Activated CD4-positive, alpha-beta memory T cell treated with anti-CD3 and anti-CD28 coated beads for 36 hours (primary cell): ENCODE measurements at places on chromosomes 3 and 15. TPM values are rescaled to one million over a fixed set of nuclear protein-coding genes. Genes with fewer than 3 reads are reported as not detected.

Gene CISH
- total RNA-seq: 319 TPM

Gene AMOTL2
- 0.39 TPM for total RNA-seq

Gene CCR4
- total RNA-seq: 137 TPM

Gene KIF15
- 41.0 TPM for total RNA-seq

Gene FBN1
- total RNA-seq: 0.52 TPM

Gene SCG5
- total RNA-seq: 1.6 TPM

Gene ACSBG1
- 0.26 TPM for total RNA-seq

Gene MCF2L2
- total RNA-seq: 4.7 TPM

Gene NUSAP1
- total RNA-seq: 227 TPM

Gene MAPKAPK3
- 187 TPM for total RNA-seq

Gene SEC22A
- 21.5 TPM for total RNA-seq

Gene FBLN2
- total RNA-seq: not detected

Gene TMC3
- total RNA-seq: not detected
